ENCODE measurements at places on chromosomes 4 and X.

GRCh38 chr4:123545667-123546572 is 149.3 kb downstream of the SPRY1 start:
- no peak for DNase-seq

GRCh38 chr4:10534820-10535219 is 77.6 kb upstream of the ZNF518B start:
- no peak for DNase-seq

- DNase-seq: no peak
Measured at GRCh38 chrX:2989565-2989964, 16.8 kb upstream of the ARSH start.

DNA sequence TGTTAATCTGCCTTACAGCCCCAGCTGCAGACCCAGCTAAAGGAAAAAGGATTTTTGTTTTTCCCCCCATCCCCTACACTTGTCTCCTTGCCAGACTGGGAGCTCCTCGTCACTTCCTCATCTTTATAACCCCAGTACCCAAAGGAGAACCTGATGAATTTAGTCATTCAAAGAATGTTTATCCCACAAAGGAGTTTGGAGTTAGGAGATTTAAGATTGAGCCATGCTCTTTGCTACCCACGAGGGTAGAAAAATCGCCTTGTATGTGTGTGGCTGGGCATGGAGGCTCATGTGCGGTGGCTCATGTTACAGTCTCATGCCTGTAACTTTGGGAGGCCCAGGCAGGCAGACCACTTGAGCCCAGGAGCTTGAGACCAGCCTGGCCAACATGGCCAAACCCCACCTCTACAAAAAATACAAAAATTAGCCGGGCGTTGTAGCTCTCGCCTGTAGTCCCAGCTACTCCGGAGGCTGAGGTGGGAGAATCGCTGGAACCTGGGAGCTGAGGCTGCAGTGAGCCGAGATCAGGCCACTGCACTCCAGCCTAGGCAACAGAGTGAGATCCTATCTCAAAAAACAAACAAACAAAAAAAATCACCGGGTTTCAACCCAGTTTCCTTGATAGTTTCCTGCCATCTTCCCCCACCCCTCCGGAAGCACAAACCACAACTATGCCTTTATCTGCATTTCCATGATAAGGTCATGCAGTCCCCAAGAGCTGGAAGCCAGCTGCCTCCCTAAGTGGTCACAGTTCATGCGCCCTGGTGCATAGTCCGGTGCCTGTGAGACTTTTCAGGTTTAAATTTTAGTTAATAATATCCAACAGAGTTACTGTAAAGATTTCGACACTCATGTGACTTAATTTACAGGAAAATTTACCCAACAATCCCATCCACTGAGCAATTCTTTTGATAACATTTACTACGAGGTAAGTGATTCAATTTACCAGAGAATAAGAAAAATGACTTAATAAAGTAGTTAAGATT is 1.5 kb downstream of the CFAP97 start:
- DNase-seq: no peak

DNA sequence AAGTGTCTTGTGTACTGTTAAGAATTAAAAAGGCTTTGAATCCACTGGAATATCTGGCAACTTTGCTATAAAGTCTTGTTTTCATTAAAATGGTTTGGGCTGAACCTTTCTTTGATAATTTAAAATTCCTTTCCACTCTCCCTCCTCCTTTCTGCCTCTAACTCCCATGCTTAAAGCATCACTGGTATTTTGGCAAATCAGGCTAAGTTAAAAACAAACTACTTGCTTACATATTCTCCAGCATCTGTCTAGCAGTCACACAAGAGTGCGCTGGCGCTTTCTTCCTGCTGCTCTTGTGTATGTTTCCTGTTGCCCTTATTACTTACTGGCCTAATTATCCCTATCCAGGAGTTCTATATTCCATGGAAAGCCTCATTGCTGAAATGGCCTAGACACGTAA is 136.6 kb downstream of the VEGFC start:
- no peak for DNase-seq

DNA sequence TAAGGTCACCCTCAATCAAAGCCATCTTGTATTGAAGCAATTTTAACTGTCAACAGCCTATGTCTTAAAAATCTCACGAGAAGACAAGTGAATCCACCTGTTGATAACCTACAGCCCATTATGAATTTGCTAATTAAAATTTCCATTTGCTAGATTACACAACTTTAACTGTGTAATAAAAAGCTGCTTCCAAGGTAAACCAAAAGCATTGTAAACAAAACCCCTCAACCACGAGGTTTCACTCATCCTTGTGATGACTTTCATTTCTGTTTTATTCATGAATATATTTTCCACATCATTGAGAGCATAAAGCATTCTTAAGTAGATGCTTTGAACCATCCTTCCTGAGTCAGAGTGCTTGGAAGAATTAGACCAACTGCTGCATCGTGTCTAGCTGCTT is 217.5 kb upstream of the GYPA start:
- DNase-seq: no peak

GRCh38 chr4:5750946-5751665 is 40.1 kb downstream of the EVC start:
- DNase-seq: no peak

DNA sequence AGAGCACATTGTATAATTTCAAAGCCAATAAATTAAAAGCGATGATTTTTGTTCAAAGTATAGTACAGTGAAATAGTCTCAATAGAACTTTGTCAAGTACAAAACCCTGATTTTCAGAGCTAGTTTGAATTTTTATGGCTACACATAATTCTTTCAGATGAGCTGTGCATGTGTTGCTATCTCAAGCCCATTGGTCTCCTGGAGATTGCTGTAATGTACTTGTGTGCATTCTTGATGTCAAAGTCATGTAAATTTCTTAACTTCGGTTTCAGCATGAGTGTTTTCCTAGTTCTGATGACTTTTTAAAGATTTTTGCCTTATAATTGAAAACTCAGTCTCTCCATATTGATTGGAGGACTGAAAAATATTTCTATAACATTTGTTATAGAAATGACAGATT is 200.8 kb downstream of the CEP135 start:
- no peak for DNase-seq

- no peak for DNase-seq
Measured at GRCh38 chr4:130808492-130808891, 1712.5 kb downstream of the C4orf33 start.

DNA sequence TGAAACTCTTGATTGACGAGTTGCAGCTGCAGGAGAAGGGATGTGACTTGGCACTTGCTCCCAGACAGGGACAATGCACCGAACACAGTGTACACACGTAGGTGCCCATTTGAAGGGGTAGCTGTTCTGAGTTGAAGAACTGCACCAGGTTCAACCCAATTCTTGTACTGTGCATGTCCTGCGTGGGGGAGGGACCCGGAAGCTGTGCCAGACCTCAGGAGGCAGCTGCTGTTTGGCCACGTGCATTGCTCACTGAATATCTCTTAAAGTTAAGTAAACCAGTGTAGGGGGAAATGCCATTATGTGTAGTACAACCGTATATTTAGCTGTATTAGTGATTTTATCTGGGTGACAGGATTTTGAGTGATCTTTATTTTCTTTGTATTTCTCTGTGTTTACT is 12.0 kb upstream of the RBBP7 start:
- no peak for DNase-seq

DNA sequence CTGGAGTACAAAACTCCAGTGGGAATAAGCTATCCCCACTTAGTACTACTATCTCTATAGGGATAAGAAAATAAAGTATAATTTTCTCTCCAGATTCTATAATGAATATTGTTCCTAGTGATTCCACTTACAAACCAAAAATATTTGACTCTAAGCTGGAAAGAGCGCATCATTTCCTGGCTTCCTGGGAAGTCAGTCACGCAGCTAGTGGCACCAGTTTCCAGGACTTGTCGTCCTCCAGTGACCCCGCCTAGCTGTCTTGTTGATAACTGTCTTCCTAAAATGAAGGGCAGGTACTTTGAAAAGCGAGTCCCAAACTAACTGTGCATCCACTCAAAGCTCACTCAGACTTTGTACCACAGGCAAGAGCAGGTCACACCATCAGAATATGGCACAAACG is 39.3 kb downstream of the LNX1 start:
- no peak for DNase-seq

- DNase-seq: no peak
Measured at GRCh38 chr4:532588-533317, 33.7 kb downstream of the PIGG start.

DNA sequence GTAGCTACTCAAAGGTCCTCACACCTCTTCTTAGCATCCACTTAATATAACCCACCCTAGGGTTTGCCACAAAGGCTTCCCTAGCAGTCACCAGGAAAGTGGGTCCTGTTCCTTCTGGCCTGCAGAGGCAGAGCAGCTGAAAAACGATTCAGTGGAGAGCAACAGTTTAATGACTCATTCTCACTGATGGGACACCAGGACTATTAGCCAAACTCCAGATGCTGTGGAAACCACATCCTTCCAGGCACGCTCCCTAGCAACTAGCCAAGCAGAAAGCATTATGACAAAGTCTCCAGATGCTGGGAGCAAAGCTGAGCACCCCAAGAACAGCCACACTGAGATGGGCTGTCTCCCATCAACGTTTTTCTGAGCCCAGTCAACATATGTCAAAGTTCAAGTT is 30.3 kb upstream of the UTP14A start:
- no peak for DNase-seq

- DNase-seq: no peak
Measured at GRCh38 chr4:10688846-10689245, 4.3 kb upstream of the CLNK start.

GRCh38 chrX:120453985-120454384 is 15.1 kb downstream of the LAMP2 start:
- DNase-seq: no peak

DNA sequence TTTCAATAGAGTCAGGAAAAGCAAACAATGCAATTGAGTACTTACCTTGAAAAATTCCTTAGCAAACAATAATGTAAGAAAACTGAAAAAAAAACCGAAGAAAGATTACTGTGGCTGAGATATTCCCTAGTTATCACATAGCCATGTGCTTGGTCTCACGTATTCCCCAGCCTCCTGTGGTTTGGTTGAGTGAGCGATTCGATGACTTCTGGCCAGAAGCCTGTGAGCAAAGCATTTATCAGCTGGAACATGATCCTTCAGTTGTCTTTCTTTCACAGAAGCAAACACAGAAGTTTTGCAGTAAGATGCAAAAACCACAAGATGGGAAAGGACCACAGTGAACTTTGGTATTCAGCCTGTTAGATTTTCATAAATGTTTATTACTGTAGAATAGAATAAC is 1754.3 kb upstream of the AGA start:
- no peak for DNase-seq

GRCh38 chr4:157918036-157918832 is 254.6 kb downstream of the GASK1B start:
- no peak for DNase-seq

- no peak for DNase-seq
Measured at GRCh38 chr4:100799761-100800539, 282.1 kb upstream of the EMCN start.

- no peak for DNase-seq
Measured at GRCh38 chr4:183863155-183863825, 41.8 kb upstream of the STOX2 start.

DNA sequence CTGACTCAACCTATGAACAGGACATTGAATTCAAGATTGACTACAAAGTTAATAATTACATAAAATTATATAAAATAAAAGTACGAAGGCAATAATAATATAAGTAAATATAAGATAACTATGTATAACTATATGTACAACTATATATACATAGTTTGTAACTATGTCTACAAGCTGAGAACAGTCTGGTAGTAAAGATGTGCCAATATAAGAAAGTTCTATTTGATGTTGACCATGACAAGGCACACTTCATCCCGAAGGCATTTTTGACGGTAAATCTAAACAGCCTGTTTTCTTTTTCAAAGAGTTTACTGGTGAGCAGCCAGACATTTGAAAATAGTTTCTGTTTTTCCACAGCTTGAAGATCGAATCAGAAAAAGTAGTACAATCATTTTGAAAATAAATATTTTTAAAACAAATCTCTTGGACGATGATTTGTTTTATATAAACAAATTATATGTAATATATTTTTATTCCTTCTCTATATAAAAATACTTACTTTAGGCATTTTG is 112.9 kb downstream of the CEP44 start:
- no peak for DNase-seq

GRCh38 chr4:170420255-170420693 is 330.5 kb upstream of the AADAT start:
- no peak for DNase-seq

GRCh38 chr4:20589436-20589835 is 110.8 kb upstream of the PACRGL start:
- DNase-seq: no peak

- DNase-seq: peak; percentile 34
Measured at GRCh38 chr4:8228319-8229250, 29.5 kb downstream of the SH3TC1 start.

- no peak for DNase-seq
Measured at GRCh38 chr4:80182237-80182866, 15.0 kb upstream of the PRDM8 start.

DNA sequence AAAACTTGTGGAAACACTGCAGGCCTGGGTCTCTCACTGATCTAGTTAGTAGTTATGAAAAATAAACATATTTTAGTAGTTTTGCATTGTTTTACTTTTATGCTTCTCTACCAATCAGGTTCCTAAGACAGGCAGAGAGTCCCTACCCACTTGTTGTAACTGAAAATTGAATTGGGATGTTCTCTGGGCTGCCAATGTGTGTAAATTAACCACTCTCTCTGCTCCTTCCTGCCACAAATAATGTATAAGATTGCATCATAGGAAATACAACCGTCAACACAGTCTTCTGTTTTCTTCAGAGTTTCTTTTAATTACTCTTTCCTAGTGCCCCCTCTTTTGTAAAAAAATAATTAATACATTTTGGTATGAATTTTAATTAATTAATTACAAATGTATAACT is 677.3 kb downstream of the FSTL5 start:
- DNase-seq: no peak

- DNase-seq: no peak
Measured at GRCh38 chr4:54800831-54801530, 143.2 kb downstream of the KIT start.

- no peak for DNase-seq
Measured at GRCh38 chrX:69101683-69102251, 63.5 kb downstream of the PJA1 start.

- no peak for DNase-seq
Measured at GRCh38 chr4:8205749-8206611, 6.9 kb downstream of the SH3TC1 start.

- no peak for DNase-seq
Measured at GRCh38 chr4:48012824-48013223, 3.7 kb downstream of the CNGA1 start.

- DNase-seq: no peak
Measured at GRCh38 chr4:177214935-177215334, 94.7 kb upstream of the NEIL3 start.

GRCh38 chr4:183853548-183853940 is 51.6 kb upstream of the STOX2 start:
- DNase-seq: no peak

DNA sequence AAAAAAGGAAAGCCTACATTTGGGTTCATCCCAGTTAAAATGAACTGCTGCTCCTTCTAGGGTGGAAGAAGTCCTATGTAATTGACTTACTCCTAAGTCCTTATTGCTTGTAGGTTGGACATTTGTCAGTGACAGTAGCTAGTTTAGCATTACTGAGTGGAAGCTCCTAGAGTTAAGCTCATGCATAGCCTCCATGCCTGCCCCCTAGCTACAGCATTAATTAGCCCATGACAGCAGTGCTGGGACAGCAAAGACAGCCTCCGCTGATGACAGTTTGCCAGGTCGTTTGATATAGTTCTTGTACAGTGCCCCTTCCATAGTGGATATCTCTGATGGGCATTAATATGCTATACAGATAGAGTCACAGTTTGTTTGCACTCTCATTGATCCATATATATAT is 18.7 kb upstream of the GALNTL6 start:
- no peak for DNase-seq

Data from stimulated activated CD8-positive, alpha-beta memory T cell treated with anti-CD3 and anti-CD28 coated beads, Interleukin-7, amount 100 ng/mL, for 1 hour (primary cell).